NCI-H2171 treated with DMSO at 0.1 percent for 48 hours (cell line): ENCODE measurements at places on chromosomes 16 and 17.

DNA sequence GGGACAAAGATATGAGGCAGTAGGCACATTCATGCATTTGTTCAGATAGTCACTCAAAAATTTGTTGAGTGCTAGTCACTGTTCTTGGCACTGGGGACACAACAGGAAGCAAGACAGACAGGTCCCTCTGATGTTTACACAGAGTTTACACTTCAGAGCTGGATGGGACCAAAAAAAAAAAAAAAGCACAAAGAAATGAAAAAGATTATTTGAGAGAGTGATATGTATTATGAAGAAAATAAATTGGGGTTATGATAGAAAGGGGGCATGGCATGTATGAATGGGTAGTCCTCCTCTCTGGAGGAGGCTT lies 3.5 kb upstream of the YPEL2 start:
- DNase-seq, result no peak

GRCh38 chr16:23371368-23371767 lies 69.3 kb downstream of the SCNN1B start:
- no peak for DNase-seq

GRCh38 chr16:56634715-56635440 lies 2.4 kb downstream of the MT1M start:
- DNase-seq, result no peak

- no peak for DNase-seq
These were observed 164.7 kb downstream of the ZNF18 start for GRCh38 chr17:11832401-11833137.

- DNase-seq, result no peak
These were observed 4.0 kb upstream of the PRPSAP1 start for GRCh38 chr17:76357597-76358158.

GRCh38 chr16:10114409-10114808 lies 67.8 kb downstream of the GRIN2A start:
- DNase-seq, result no peak
